Hippocampal formation (tissue), 2 donors: ENCODE measurements at places on chromosomes 12 and 14.
A peak's percentile ranks its signal among the peaks of the same experiment; 100 is the strongest.

DNA sequence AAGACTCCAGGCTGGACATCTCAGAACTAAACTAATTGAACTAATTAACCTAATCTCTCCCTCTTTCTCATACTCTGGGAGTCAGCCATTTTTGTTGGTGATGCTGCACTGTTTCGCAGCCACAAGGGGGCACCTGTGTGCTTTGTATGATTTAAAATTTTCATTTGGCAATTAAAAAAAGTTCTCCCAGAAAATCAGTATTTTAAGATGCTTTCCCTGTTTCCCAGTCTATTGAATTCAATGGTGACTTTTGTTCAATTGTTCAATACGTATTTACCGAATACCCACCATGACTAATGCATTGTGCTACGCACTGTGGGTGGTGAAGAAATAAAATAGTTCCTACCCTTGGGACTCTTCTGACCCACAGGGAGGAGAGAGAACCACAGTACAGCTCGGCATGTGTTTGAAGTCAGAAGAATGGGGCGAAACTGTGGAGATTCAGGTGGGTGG is 63.7 kb downstream of the ZNF664 start:
- peak; percentile 69 for DNase-seq

- peak; percentile 66 for DNase-seq
Measured at GRCh38 chr12:53677016-53677799, 1.3 kb upstream of the ATP5MC2 start.

DNA sequence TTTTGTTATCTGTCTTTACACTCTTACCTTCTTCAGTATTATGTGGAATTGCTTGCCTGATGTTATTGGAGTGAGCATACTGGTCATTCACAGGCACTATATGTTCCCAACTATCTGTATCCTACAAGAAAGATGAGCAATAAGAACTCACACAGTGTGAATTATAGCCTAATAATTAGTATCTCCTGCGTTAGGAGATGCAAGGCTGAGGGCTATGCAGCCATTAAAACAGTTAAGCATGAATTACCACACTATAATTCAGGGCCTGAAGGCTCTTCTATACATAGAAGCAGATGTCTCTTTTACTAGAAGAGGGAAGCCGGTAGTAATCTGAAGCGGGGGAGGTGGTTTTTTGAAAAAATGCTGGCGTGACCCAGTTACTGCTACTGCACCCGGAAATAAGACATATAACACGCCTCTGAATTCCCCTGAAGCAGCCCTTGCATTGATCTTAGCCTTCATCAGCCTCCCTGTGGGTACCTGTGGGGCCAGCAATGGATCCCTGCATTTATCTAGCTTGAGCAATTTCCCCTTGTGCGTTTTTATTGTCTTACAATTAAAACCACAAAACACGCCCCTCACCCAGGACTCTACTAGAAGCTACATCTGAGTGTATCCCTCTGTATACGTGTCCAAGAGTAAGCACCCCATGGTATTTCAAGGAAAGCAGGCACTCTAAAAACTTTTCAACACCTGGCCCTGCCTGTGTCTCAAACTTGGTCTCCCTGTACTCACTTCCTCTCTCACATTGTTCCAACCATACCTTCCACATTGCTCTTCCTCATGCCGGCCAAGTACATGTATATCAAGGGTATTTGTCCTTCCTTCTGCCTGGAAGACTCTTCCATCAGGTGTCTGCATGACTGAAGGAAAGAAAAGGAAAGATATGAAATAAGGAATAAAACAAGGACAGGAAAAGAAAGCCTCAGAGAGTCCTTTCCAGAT is 210.9 kb upstream of the ARID2 start:
- DNase-seq = no peak

GRCh38 chr12:585062-586061 is 77.9 kb downstream of the NINJ2 start:
- no peak for DNase-seq

DNA sequence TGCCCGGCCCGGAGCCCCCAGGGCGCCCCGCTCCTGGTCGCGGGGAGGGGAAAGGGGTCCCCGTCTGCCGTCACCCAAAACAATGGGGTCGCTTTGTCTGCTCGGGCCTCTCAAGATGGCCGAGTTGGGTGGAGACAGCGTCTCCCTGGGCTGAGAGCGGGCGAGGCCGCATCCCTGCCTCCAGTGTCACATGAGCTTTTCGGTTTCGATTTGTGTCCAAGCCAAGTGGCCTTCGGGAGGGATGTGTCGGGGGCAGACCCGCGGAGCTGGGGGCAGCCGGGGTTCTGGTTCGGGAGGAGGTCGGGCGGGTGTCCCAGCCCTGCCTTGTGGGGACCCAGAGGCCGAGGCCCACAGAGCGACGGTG is 790 bp downstream of the DYNC1H1 start:
- DNase-seq = peak; percentile 63

GRCh38 chr14:67806246-67806645 is 10.1 kb downstream of the ZFYVE26 start:
- no peak for DNase-seq

- DNase-seq = no peak
Measured at GRCh38 chr14:29892327-29892726, 35.3 kb downstream of the PRKD1 start.

DNA sequence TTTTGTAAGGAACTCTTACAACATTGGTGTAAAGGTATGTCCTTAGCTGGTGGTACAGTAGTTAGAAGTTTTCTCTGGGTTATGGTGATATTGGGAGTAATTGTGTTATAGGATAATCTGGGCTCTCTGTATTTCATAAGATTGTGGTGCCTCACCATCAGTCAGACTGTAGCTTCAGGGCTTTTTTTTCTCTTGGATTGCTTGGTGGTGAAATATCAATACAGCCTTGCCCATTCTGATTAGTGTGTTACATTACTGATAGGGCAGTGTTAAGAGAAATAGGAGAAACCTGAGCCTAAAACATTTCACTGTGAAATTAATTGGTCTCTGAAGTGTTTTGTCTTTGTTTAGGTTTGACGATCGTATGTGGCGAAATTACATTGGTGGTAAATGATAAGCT is 71.0 kb downstream of the RCOR1 start:
- no peak for DNase-seq

DNA sequence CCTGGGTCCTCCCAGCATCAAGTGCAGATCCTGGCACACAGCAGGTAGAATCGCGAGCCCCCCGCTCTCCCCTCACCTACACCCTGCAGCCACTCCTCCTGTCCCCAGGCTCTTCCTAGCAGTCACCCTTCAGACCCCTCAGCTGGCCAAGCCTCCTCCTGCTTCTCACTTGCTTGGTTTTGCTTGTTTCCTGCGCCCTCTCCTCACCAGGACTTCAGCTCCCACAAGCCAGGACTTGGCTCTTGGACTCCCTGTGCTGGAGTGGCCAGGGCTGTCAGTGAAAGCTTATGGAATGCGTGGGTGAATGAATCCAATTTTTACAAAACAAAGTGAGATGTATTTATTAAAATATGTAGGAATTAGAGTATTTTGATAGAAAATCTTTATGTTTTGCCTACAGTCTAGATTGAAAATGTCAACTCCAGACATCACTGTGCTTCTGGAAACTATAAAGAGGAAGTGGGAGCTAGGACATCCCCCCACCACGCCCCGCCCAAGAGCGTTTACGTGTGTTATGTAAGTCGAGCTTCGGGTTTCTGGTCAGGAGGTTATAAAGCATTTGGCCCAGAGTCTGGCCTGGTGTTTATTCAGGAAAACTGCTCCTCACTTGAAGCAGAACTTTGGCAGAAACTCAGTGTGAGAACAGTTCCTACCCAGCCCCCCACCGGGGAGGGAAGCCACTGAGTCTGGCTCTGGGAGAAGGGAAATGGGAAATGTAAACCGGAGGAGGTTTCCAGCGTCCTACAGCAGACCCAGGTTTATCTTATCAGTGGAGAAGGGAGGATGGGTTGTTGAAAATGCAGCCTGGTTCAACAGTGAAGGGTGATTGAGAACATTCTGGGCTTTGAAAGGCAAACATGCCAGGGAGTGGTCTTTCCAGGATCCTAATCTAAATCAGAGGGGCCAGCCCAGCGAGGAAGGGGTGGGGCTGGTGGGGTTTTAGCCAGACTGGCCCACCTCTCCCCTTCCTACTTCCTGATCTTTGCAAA is 8.8 kb downstream of the ALDH2 start:
- peak; percentile 54 for DNase-seq

DNA sequence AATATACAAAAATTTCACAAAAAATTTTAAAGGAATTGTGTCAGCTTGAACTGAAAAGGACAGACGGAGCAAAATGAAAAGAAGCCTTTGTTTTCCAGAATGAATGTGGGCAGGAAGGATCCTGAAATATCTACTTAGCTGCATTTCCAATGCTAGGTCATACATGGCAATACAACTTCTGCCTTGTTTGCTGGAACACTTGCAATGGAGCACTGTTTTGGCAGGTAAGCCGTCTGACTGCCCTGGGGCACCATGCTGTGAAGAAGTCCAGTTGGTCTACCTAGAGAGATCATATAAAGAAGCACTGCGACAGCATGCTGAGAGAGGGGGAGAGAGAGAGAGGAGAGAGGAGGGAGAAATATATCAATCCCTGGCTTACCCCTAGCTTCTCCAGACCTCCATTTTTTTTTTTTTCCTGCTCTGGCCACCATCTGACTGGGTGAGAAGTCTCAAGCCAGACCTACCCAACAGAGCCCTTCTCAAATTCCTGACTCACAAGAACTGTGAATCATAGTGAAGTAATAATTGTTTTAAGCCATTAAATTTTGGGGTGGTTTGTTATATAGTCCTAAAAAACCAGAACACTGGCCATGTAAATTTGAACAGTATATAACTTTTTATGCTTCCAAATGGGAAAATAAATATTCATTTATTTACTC is 97.1 kb upstream of the PRICKLE1 start:
- DNase-seq = no peak

DNA sequence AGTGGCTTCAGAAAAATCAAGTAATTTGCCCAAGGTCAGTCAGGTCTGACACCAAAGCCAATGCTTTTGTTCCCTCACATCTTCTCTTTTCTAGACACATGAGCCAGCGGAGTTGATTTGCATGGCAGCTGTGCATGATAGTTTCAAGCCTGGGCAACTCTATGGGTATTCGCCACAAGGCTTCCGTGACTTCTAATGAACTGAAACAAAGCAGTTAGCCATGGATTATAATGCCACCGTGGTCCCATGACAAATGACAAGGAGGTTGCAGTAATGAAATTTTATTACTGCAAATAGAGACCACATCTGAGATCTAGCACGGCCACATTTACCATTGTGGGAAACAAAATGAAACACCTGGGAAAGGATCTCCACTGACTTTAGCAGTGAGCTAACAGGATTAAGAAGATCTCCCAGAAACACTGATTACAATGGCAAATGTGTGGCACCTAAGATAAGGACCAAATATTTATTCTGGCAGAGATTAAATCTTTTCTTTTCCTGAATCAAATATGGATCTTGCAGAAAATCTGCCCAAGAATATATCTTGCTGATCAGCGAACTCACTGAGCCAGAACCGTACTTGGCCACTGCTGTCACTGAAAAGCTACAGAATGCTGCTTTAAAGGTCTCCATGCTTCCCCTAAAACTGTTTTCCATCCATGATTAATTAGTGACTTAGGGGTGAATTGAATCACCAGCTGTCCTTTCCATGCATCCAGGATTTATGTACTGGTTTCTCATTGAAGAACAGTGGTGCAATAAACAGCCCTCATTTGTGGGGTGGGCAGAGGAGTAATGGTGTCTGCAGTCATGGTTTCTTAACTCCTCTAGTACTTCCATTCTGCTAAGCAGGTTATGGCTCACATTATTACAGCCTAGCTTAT is 551.0 kb downstream of the DIO2 start:
- no peak for DNase-seq

DNA sequence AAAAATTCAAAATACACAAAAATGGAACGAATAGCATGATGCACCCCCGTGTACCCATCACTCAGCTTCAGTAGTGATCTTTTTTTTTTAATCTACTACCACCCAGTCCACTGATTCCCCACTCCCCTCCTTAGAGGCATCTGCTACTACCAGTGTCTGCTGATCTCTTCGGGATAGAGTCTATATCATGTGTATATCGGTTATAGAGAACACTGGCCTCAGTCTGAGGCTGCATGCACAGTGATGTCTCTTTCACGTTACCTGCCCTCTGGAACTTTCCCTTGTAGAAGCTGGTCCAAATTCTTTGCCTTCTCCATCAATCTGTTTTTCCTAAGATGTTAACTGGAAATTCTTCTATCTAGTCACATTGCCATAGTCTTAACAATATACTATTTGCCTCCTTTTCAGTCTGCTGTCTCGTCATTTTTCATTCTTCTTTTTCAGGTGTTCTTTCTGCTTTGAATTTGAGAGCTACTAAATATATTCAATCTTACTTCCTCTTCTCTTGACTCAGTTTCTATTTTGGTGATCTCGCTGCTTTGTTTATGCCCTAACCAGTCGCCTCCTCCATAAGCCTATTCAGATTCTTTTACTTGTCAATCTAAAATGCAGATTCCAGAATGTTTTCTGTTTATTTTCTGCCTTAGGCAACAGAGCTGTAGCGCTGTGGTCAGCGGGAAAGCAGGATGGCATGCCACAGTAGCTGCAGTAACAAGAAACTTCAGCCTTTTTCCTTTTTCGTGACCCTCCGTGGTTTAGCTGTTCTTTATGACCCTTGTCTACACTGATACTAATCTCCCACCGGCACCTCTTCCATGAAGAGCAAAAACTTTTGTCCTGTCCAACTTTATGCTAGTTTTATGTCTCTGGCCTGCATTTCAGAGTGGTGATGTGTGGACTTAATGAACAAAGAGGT is 67.0 kb downstream of the FBXW8 start:
- no peak for DNase-seq

DNA sequence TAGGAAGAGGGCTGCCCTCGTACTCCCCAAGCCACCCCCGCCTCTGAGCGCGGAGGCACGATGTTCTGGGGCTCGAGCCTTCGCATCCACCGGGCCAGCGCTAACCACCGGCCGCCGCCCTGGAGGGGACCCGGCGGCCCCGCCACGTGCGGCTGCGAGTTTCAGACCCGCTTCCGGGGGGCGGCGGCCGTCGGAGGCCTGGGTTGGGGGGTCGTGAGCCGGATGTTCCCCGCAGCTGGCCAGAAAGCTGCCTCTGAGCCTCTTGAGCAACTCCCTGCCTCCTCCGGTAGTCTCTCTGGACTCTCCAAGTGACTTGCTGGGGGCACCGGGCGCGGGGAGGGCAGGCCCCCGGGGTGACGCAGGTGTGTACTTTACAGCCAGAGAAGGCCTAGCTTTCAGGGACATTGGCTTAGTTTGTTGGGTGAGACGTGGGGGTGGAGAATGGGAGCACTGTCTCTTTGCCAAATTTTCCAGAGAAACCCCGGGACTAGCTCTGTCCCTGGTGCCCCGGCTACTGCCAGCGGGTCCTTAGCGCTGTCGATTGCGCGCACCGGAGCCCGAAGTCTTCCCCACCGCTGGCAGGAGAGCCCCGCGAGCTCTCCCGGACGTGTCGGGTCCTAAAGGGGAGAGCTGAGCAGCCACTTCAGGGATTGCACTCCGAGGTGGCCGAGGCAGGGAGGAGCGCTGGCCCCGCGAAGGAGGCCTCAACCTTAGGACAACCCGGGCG is 15.6 kb downstream of the OTX2 start:
- DNase-seq = no peak

DNA sequence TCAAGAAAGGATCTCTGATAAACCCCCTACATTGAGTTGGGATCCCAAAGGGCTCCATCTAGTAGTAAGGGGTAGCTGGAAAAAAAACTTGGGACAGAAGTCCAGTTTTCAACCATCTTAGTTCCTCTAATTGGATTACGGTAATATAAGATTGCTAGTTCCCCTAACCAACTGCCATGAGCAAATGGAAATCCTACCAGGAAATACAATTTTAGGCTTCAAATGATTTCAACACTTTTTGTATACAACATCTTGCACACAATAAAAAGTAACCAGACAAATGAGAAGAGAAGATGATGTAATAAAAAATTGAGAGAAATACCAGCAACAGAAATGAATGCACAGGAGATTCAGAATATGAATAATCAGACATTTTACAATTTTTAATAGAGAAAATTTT is 73.0 kb downstream of the TSHR start:
- no peak for DNase-seq
